ENCODE measurements at places on chromosomes 1 and 21.

- no peaks in the 10 kb centered on the region for H3K27me3 ChIP-seq
- H3K4me1 ChIP-seq: no peaks in the 10 kb centered on the region
- no peak for DNase-seq
- H3K36me3 ChIP-seq: no peaks in the 10 kb centered on the region
- H3K27ac ChIP-seq: no peak overlapping the region
- H3K4me3 ChIP-seq: no peak overlapping the region
These were observed 31.4 kb downstream of the DDR2 start for GRCh38 chr1:162663589-162664106.

- no peaks in the 10 kb centered on the region for H3K27me3 ChIP-seq
- no peak overlapping the region for H3K27ac ChIP-seq
- no peak overlapping the region for H3K4me3 ChIP-seq
- no peaks in the 10 kb centered on the region for H3K36me3 ChIP-seq
These were observed 6.1 kb upstream of the ADAM15 start for GRCh38 chr1:155044812-155045657.

GRCh38 chr1:33876970-33877650 lies 13.2 kb downstream of the HMGB4 start:
- no peaks in the 10 kb centered on the region for H3K36me3 ChIP-seq
- no peaks in the 10 kb centered on the region for H3K27me3 ChIP-seq

DNA sequence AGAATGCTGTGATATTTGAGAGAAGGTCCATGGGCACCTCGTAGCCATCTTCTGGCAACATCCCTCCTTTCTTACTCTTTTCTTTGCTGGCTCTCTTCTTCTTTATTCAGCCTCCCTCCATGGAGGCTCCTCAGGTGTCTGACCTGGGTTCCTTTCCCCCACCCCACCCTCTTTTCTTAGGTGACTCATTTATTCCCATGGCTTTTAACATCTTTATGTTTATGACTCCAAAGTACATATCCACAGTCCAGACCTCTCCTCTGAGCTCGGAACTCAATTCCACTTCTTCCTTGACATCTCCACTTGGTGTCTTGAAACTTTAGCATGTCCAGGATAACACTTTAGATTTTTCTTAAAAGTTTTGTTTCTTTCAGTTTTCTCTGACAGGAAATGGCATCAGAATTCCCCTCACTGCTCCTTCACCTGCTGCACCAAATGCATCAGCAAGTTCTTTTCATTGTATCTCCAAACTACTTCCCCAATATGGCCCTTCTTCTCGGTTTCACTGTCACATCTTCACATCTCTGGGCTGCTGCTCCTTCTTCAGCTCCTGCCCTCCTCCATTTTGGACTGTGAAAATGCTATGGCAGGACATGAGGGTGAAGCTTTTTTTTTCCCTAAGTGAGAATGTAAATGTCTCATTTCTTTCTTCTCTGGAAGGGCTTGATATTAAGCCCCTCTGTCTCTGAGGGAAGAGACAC lies 95.9 kb downstream of the GIPC2 start:
- no peak overlapping the region for H3K4me3 ChIP-seq
- DNase-seq: no peak
- H3K4me1 ChIP-seq: no peaks in the 10 kb centered on the region
- no peak overlapping the region for H3K27ac ChIP-seq

GRCh38 chr1:34642679-34643078 lies 112.2 kb upstream of the GJB5 start:
- H3K27me3 ChIP-seq: no peaks in the 10 kb centered on the region
- H3K4me3 ChIP-seq: no peak overlapping the region
- no peak overlapping the region for H3K27ac ChIP-seq
- H3K36me3 ChIP-seq: no peaks in the 10 kb centered on the region
- no peak for DNase-seq

DNA sequence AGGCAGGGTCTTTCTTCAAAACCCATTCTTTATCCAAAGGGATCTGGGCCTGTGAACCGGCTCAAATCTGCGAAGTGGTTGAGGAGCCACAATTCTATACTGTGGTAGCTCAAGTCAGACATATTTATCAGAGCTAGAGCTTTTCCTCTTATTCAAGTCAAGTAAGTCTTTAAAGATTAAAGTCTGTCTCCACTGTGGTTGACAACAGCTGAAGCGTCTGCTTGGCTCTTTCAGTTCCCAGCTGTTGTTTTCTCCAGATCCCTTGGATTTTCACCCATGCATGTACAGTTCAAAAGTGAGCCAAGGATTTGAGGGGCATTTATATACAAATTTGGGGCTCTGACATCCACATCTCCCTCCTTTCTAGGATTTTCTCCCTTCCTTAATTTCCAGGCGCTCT lies 66.9 kb downstream of the C1orf185 start:
- no peak for DNase-seq
- H3K27ac ChIP-seq: no peak overlapping the region
- no peaks in the 10 kb centered on the region for H3K4me1 ChIP-seq
- H3K27me3 ChIP-seq: no peaks in the 10 kb centered on the region
- no peaks in the 10 kb centered on the region for H3K36me3 ChIP-seq
- no peak overlapping the region for H3K4me3 ChIP-seq

- H3K27me3 ChIP-seq: no peaks in the 10 kb centered on the region
- no peak for DNase-seq
- H3K36me3 ChIP-seq: peaks cover 17% of the 10 kb centered on the region
These were observed at the start of gene UBE2Q1 for GRCh38 chr1:154557939-154558719. TSS of gene UBE2Q1 (minus strand) at chr1:154558662. CDS start at chr1:154558553, 109 bp downstream.

- no peaks in the 10 kb centered on the region for H3K36me3 ChIP-seq
- no peaks in the 10 kb centered on the region for H3K27me3 ChIP-seq
- H3K27ac ChIP-seq: no peak overlapping the region
- DNase-seq: peak; percentile 70
- H3K4me1 ChIP-seq: no peaks in the 10 kb centered on the region
These were observed 161.4 kb downstream of the SLC35F3 start for GRCh38 chr1:234065794-234066447.

GRCh38 chr1:204461331-204462228 lies 33.0 kb downstream of the PIK3C2B start:
- H3K27me3 ChIP-seq: no peaks in the 10 kb centered on the region
- no peak overlapping the region for H3K27ac ChIP-seq
- H3K4me3 ChIP-seq: no peak overlapping the region
- 0 out of 2 replicates have a peak, but pooled peaks cover 3% of the 10 kb centered on the region for H3K36me3 ChIP-seq
- H3K4me1 ChIP-seq: no peaks in the 10 kb centered on the region

GRCh38 chr1:52955129-52955970 lies 28.3 kb downstream of the SCP2 start:
- H3K4me1 ChIP-seq: no peaks in the 10 kb centered on the region
- DNase-seq: no peak
- H3K36me3 ChIP-seq: no peaks in the 10 kb centered on the region
- no peaks in the 10 kb centered on the region for H3K27me3 ChIP-seq
- no peak overlapping the region for H3K27ac ChIP-seq

DNA sequence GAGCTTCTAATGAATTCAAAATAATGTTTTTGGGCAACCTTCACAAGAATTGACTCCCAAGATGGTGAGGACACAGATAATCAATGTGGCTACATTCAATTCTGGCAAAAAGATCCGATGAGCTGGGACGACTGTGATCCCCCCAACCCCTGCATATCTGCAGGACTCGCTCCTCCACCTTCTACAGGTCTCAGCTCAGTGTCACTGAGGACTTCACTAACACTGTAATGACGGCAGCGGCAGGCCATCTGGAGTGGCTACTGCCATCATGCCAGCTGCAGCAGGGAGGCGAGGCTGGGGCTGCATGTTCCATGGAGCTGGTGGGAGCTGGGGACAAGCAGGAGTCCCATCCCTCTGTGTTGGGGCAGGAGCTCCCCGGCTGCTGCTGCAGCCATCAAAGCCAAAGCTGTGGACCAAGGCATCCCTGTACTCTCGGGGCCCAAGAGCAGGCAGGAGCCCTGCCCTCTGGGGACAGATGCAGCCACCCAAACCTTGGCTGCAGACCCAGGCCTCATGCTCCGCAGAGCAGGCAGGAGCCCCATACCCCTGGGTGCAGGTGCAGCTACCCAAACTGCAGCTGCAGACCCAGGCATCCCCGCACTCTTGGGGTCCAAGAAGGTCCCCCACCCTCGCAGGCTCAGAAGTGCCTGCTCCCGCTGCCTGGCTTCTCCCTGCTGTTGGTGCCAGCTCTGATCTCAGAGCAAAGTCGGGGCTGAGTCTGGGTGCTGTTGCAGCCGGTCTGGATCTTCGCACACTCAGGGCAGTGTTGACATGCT lies 12.2 kb upstream of the DHRS3 start:
- no peaks in the 10 kb centered on the region for H3K36me3 ChIP-seq
- no peaks in the 10 kb centered on the region for H3K27me3 ChIP-seq
- H3K4me1 ChIP-seq: peaks cover 7% of the 10 kb centered on the region
- H3K4me3 ChIP-seq: no peak overlapping the region
- peak overlapping the region; percentile 84 for H3K27ac ChIP-seq

GRCh38 chr21:15010645-15011044 lies 54.2 kb downstream of the NRIP1 start:
- no peaks in the 10 kb centered on the region for H3K4me1 ChIP-seq
- no peaks in the 10 kb centered on the region for H3K36me3 ChIP-seq
- no peak overlapping the region for H3K27ac ChIP-seq
- no peak overlapping the region for H3K4me3 ChIP-seq
- no peak for DNase-seq

DNA sequence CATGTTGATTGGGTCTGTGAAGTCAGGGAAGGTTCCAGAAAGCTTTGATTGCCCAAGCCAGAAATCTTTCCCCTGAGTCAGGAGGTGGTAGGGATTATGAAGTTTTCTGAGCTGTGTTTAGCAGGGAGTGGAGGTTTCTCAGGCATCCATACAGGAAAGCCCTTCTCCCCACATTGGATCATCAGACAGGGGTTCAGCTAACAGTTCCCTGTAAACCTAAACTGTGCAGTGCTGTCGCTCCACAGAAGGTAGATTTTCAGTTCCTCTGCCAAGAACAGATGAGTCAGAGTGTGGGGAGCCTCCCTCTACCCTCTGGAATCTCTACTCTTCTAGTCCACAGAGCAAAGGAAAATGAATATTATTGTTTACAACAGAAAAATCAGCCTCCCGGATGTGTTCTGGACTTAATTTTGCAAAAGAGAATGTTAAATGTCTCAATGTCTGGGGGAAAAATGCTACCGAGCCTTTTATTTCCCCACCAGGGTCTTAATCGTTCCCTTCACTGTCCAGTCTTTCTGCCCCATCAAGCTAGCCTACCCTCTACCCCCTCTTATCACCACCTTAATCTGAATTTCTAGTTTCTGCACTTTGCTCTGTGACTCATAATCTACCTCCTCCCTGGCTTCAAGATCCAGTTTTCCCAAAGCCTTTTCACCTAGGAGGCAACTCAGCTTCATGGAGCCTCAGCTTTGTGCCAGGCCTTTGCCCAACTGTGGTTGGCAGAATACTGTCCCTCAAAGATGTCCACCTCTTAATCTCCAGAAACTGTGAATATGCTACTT lies 355.6 kb downstream of the PRDM2 start:
- no peak overlapping the region for H3K27ac ChIP-seq
- no peaks in the 10 kb centered on the region for H3K36me3 ChIP-seq
- no peaks in the 10 kb centered on the region for H3K4me1 ChIP-seq
- H3K4me3 ChIP-seq: no peak overlapping the region
- no peaks in the 10 kb centered on the region for H3K27me3 ChIP-seq
- no peak for DNase-seq

- no peak for DNase-seq
- H3K27ac ChIP-seq: no peak overlapping the region
- H3K4me3 ChIP-seq: no peak overlapping the region
These were observed 80.1 kb upstream of the PTGFR start for GRCh38 chr1:78410643-78411042.

- 0 out of 2 replicates have a peak, but pooled peaks cover 2% of the 10 kb centered on the region for H3K4me1 ChIP-seq
- DNase-seq: no peak
- no peak overlapping the region for H3K27ac ChIP-seq
- H3K27me3 ChIP-seq: no peaks in the 10 kb centered on the region
These were observed 12.3 kb upstream of the IFNLR1 start for GRCh38 chr1:24199291-24199900.

- no peak for DNase-seq
- H3K36me3 ChIP-seq: no peaks in the 10 kb centered on the region
- no peak overlapping the region for H3K4me3 ChIP-seq
These were observed 34.6 kb downstream of the GADD45A start for GRCh38 chr1:67719329-67720196.

- H3K4me1 ChIP-seq: no peaks in the 10 kb centered on the region
- H3K27me3 ChIP-seq: no peaks in the 10 kb centered on the region
- H3K4me3 ChIP-seq: no peak overlapping the region
These were observed 110.0 kb downstream of the ASTN1 start for GRCh38 chr1:177054542-177054941.

All from iPS DF 6.9 (cell line).